ENCODE measurements at places on chromosomes 4 and X.
A peak's percentile ranks its signal among the peaks of the same experiment; 100 is the strongest.

GRCh38 chr4:137968956-137969678 is 273.0 kb downstream of the SLC7A11 start:
- DNase-seq, result no peak

- DNase-seq, result no peak
Measured at GRCh38 chrX:100445593-100445992, 35.5 kb upstream of the PCDH19 start.

GRCh38 chr4:2942532-2943363 is 20.5 kb downstream of the NOP14 start:
- DNase-seq, result no peak

DNA sequence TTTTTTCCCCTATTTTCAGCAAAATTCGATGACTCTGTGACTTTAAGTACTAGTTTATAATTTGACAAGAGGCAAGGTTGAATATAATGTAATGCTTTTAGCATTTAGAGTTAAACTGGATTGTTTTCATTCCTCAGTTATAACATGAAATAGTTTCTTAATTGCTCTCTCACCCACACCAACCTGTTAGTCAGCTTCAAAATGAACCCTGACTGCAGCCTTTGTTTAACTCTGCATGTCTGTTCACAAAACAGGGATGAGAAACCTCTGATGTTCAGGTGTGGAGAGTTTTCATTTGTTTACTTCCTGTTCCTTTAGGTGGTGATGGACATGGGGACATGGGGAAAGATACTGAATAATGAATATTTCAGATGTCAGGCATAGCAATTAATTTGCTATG is 49.9 kb upstream of the MND1 start:
- no peak for DNase-seq

GRCh38 chr4:155854582-155855226 is 11.4 kb downstream of the ASIC5 start:
- DNase-seq, result no peak

GRCh38 chr4:5773271-5773555 is 62.2 kb downstream of the EVC start:
- DNase-seq, result peak; percentile 67

GRCh38 chr4:3337811-3338210 is 45.0 kb downstream of the RGS12 start:
- DNase-seq, result no peak

DNA sequence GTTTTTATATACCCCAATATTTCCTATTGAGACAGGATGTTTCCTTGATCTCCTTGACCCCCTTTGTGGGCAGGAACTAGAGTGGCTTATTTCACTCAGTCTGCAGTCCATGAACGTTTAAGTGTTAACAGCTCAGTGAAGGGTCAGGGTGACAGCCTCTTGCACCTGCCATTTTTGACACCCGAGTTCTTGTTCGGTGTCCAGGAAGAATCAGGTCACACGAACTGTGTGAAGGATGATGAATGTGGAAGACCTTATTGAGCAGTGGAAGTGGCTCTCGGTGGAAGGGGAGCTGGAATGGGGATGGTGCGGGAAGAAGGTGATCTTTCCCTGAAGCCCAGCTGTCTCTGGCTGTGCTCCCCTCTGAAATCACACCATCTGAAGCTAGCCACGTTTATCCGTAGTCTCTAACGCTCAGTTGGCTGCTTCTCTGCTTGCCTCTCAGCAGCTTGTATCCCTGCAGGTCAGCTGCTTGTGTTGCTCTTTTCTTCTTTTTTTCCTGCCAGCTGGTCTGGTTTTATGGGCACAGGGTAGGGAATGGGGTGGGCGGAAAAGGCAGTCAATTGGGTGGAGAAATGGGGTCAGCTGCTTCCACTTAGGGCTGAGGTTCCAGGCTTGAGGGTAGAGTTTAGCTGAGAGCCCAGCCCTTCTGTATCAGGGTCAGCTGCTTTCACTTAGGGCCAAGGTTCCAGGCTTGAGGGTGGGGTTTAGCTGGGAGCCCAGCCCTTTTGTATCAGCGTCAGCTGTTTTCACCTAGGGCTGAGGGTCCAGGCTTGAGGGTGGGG is 29.0 kb upstream of the CCNG2 start:
- DNase-seq, result no peak

DNA sequence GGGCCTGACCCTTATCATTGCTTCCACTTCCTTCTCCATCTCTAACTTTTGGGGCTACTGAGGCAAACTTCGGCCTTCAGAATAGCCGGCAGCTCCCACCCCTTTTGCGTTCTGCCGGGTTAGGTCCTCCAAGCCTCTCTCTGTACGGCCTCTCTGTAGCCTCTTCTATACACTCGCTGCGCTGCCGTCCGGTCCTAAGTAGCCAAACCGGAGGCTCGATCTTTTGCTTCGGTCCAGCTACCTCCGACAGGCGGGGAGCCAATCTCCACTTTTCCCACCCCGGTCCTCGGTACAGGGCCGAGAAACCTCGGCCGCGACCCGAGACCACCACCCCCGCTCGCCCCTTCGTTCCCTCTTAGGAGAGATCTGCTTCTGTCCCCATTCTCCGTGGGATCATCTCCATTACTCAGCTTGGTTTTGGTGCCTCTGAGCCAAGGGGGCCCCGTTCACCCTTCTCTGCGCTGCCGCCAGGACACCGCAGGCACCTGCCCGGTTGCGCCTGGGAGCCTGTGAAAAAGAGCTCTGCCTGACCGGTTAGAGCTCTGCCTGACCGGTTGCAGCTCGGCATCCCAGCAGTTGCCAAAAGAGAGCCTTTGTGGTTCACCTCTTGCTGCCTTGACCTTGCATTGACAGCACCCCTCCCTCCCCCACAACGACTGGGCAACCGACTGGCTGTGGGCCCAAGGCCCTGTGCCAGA is 1.0 kb upstream of the HTR2C start:
- DNase-seq, result no peak

GRCh38 chr4:107996949-107997788 is 7.5 kb downstream of the HADH start:
- no peak for DNase-seq

GRCh38 chr4:113962719-113963265 is 16.7 kb downstream of the ARSJ start:
- DNase-seq, result no peak

GRCh38 chr4:1403591-1404572 is 2.4 kb downstream of the NKX1-1 start:
- no peak for DNase-seq

DNA sequence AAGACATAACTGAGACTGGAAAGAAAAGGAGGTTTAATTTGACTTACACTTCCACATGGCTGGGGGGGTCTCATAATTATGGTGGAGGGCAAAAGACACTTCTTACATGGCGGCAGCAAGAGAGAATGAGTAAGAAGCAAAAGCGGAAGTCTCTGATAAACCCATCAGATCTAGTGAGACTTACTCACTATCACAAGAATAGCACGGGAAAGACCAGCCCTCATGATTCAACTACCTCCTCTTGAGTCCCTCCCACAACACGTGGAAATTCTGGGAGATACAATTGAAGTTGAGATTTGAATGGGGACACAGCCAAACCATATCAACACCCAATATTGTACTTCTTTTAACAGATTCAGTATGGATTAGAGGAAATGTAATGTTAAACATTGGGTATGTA is 646.6 kb downstream of the ANKRD50 start:
- DNase-seq, result no peak

DNA sequence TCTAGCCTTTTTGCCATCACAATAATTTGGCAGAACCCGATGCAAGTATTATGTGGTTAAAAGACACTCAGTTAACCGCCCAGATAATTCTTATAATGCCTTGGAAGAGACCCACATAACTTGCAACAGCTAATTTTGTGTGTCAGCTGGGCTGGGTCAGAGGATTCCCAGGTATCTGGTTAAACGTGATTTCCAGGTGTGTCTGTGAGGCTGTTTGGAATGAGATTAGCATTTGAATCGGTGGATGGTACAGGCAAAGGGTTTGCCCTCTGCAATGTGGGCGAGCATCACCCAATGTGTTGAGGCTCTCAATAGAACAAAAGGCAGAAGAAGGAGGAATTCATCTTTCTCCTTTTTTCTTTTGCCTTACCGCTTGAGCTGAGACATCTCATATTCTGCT is 314.2 kb upstream of the PUDP start:
- DNase-seq, result no peak

GRCh38 chr4:71322425-71322824 is 16.4 kb upstream of the SLC4A4 start:
- no peak for DNase-seq

- DNase-seq, result no peak
Measured at GRCh38 chrX:46587158-46587557, 13.6 kb downstream of the CHST7 start.

GRCh38 chrX:96710031-96710430 is 25.4 kb downstream of the DIAPH2 start:
- DNase-seq, result no peak

DNA sequence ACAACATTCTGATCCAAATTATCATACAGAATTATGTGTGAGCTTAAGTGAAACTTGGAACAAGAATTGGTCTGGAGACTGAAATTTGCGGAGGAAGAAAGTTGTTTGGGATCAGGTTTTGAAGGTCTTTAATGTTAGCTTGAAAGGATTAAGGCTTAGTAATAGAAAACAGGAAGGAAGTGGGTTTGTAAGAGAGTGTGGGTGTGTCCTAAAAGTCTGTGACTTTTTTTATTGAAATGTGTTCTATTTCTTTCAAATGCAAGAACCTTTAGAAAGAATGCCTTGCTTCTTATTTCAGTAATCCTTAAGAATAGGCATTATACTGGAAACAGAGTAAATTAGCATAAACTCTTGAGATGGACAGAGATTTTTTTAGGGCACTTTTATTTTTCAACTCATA is 198.0 kb downstream of the GALNTL6 start:
- DNase-seq, result no peak

DNA sequence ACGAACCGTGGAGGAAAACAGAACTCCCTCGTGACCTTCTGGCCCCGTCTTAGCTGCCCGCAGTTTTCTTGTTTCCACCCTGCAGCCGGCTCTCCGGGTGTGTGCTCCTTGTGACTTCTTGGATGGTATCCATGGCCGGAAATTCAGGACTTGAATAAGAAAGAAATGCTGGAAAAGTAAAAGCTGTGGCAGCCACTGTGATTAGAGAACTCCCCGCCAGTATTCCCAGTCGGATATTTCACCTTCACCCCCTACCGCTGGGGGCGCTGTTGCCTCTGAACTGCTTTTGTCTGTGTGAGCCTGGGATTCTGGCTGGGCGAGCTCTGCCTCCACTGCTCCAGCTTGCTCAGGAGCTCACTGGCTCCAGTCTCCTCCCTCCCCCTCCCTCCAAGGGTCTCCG is 41.5 kb upstream of the CYP4V2 start:
- peak; percentile 86 for DNase-seq

DNA sequence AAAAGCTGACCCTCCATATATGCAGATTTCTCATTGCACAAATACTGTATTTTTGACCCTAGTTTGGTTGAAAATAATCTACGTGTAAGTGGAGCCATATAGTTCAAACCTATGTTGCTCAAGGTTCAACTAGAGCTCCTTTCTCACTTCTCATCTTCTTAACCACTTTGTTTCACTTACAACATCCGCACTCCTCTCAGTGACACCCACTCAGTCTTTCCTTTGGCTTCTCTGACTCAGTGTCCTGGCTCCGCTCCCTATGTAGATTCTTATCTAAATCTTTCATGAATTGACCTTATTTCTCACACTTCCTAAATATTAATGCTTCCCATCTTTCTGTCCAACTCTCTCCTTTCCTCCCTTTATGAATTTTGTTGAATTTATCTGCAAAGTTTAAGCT is 32.9 kb upstream of the DKK2 start:
- no peak for DNase-seq

- no peak for DNase-seq
Measured at GRCh38 chr4:87541521-87541920, 12.3 kb upstream of the SPARCL1 start.

DNA sequence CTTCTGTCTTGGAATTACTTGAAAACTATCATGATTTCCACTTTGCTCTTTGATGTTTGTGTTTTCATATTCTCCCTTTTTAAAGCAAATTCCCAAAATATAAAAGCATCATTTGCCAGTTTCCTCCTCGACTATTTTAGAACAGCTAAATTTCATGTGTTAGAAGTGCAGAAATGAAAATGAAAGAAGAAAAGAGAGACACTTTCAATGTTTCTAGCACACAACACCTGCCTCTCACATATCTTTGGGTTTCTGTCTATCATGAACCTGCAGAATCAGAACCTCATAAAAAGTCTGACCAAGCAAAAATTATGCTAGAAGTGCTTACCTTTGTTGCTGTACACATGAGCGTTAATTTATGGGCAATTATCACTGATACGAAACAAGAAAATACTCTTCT is 1.9 kb upstream of the NEUROG2 start:
- no peak for DNase-seq

DNA sequence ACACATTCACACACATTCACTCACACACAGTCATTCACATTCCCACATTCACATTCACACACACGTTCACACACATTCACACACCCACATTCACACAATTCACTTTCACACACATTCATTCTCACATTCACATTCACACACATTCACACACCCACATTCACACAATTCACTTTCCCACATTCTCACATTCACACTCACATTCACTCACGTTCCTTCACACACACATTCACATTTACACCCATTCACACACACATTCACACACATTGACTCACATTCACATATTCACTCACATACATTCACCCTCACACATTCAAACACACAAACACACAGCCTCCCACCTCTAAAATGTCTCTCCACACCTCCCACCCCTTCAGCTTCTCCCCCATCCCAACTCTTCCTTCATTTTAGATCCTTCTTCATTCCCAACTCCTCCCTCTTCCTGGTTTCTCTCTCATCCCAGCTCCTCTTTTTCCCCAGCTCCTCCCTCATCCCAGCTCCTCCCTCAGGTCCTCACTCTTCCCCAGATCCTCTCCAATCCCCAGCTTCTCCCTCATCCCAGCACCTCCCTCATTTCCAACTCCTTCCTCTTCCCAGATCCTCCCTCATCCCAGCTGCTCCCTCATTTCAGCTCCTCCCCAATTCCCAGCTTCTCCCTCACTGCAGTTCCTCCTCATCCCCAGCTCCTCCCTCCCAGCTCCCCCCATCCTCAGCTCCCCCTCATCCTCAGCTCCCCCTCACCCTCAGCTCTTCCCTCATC is 111.0 kb downstream of the FAM53A start:
- DNase-seq, result no peak

DNA sequence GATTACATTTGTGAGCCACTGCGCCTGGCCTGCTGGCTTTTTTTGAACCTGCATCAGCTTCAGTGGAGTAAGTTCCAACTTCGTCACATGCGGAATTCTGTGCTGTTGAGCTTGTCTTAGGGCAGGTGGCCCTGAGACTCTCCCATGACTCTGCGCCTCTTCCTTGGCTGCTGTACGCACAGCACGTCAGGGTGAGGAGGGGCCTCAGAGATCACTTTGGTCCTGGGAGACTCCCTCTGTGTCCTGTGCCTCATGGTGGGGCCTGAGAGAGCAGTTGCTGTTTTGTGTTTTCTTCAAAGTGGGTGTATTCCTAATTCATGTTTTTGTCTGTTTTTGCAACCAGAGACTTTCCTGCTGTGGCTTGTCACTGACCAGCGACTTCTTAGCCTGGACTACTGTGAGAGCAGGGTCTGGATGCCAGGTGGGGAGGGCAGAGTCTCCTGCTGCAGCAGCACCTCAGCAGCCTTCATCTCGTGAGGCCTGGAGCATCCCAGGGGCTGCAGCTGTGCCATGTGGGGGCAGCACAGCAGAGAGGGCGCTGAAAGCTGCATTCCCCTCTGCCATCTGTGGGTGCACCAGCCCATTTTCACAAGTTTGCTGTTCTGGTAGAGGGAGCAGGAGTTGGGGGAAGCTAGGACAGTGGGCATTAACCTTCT is 107.8 kb downstream of the TNIP2 start:
- DNase-seq, result peak; percentile 67

All from osteocyte (in vitro differentiated cells).